Activated CD4-positive, alpha-beta T cell treated with anti-CD3 and anti-CD28 coated beads, Interleukin-2, amount 50 U/mL, for 1 hour (primary cell): ENCODE measurements at places on chromosomes 3 and 15.

DNA sequence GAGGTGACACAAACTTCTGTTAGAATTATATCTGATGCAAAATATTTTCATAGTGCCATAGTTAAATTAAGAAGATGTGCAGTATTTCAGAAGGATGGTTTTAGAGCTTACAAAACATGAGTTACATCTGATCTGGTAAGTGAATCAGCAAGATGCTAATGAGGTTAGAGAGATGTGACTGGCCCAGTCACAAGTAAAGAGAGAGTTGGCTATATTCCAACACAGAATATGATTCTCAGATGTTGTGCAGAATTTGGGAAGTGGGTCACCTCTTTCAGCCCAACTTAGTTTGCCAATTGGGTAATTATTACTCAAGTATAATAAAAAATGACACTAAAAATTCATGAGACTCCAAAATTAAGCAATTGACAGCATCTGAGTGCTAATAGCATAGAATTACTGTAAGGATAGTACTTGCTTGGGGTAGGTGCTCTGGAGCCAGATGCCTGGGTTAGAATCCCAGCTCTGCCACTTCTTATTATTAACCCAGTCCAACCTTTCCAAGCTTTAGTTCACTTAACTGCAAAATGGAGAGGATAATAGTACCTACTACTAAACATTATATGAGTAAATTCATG lies 30.8 kb downstream of the P2RY1 start:
- no peak for DNase-seq

GRCh38 chr3:102676424-102676823 lies 241.6 kb downstream of the ZPLD1 start:
- DNase-seq: no peak

- DNase-seq: no peak
These were observed 21.8 kb upstream of the SHC4 start for GRCh38 chr15:48985516-48985915.

- no peak for DNase-seq
These were observed 15.2 kb upstream of the MME start for GRCh38 chr3:155064920-155065319.

GRCh38 chr3:30577788-30578187 lies 28.6 kb upstream of the TGFBR2 start:
- DNase-seq: no peak

DNA sequence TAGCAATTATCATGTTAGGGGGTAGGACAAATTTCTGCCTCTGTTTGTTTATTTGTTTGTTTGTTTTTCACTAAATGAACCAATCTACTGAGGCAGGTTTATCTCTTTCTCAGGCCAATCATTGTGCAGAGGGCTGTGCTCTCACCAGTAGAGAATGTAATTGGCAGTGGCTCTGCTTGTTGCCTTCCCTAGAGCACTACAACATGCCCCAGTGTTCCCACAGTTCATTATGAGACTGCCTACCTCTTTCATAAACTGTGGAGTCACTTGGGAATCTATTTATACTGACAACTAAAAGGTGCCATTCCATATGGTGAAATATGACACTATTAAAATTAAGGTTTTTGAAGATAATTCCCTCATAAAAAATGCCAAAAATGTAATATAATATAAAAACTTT lies 196.3 kb upstream of the ALCAM start:
- no peak for DNase-seq

DNA sequence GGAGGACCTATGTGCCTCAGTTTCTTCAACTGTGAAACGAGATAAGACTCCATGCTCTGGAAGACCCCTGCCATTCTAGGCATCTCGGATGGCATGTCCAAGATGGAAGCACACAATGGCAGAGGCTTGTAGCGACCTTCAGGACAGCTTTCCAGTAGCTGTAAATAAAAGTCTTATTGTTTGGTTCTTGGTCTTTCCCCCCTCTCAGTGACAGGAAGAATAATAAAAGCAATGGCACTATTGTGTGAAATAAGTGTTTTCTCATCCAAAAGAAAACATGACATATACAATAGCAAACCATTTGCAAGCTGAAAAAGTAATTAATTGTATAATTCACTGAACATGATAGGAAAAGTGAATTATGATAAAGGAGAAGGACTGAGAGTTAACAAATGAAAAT lies 32.5 kb upstream of the CD47 start:
- DNase-seq: no peak

DNA sequence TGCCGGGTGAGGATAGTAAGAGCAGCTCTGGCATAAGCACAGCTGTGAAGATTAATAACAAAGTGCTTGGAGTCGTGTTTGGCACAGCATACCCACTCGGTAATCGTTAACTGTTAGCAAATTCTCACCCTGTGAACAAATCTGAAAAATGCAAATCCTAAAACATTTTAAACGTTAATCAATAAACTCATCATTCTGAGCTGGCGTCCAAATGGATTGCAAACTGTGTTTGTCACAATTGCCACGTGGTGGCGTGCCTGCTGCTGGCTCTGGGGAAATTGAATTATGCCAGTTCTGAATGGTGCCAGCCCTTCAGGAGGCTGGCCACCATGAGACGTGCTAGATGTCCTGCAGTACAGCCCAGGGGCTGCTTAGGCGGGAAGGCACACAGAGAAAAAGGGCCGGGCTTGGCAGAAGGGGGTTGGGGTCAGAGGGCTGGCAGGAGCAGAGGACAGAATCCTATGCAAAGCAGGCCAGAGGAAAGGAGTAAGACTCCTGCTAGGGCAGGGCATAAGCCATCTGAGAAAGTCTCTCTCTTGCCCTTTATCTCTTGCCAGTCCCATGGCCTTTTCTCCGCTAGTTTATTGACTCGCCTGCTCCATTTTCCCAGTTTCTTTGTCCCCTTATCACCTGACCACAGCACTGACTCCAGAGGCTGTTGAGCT lies 22.1 kb upstream of the POLG start:
- no peak for DNase-seq

DNA sequence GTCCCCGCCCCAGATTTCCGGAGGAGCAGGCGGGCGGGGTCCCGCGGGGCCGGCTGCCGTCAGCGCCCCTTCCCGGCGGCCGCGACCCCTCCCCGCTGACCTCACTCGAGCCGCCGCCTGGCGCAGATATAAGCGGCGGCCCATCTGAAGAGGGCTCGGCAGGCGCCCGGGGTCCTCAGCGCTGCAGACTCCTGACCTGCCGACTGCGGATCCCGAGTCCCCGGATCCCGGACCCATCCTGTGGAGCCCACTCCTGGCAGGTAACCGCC lies at the start of gene TRH:
Gene TRH (plus strand): TSS at position 157 of the 269 bp plus-strand sequence. CDS start 1,097 bp downstream, outside the sequence.
- no peak for DNase-seq
